Mesenchymal stem cell (in vitro differentiated cells and primary cell): ENCODE measurements at places on chromosomes 2 and 18.

DNA sequence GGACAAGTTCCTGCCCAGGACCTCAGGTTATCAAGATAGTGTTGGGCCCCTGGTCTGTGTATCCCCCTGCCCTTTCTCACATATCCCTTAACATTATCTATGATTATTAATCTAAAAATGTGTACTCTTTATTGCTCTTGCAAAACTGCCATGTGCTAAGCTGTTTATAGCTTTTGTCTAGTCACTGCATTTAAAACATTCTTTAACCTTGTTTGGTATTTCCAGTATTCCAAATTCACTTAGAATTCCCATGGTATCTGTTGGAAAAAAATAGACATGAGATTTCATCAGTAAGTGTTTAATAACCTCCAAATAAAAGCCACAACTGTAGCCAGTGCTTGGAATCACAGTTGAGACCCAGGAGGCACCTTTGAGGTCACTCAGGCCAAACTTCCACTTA lies 16.2 kb upstream of the GLS start:
- no peak for DNase-seq

DNA sequence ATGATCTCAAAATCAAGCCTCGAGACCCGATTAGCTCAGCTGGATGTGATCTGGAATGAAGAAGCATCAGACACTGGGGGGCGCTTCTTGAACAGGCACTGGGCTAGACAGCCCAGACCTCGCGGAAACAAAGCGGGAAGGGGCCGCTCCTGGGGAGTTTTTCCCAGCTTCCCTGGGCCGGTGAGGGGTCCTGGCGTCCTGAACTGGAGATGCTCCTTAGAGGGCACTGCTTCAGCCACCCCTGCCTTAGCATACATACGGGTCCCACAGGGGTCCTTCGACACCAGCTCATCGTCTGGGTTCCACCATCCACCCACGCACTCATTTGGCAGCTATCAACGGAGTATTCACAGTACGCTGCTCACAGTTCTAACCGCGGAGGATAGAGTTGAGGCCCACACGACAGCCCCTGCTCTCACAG lies 146.7 kb downstream of the TSN start:
- no peak for DNase-seq

DNA sequence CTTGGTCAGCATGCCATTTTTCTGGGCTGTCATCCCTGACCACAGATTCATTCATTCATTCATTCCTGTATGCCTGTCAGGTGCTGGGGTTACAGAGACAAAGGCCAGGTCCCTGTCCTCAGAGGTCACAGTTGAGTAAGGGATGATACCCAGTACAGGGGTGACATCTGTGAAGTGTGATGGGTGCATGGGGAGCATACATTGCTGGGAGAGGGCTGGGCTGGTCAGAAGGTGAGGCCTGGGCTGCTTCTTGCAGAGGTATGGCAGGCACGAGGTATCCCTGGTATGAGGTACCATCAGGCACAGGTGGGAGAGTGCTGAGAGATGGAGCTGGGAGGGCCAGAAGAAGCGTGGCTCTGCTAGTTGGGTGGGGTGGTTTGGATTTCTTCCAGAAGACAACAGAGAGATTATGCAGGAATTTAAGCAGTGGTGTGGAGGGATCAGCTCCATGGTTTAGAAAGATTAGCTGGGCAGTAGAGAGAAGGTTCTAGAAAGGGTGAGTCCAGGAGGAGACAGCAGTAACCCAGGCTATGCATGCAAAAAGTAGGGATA lies 181.9 kb upstream of the HAAO start:
- DNase-seq = no peak

- DNase-seq = peak; percentile 28
Measured at GRCh38 chr2:68726608-68727367, 7.8 kb upstream of the ARHGAP25 start.

GRCh38 chr2:197929008-197929885 lies 124.9 kb downstream of the PLCL1 start:
- no peak for DNase-seq

- no peak for DNase-seq
Measured at GRCh38 chr18:22564036-22564435, 146.3 kb upstream of the CTAGE1 start.

DNA sequence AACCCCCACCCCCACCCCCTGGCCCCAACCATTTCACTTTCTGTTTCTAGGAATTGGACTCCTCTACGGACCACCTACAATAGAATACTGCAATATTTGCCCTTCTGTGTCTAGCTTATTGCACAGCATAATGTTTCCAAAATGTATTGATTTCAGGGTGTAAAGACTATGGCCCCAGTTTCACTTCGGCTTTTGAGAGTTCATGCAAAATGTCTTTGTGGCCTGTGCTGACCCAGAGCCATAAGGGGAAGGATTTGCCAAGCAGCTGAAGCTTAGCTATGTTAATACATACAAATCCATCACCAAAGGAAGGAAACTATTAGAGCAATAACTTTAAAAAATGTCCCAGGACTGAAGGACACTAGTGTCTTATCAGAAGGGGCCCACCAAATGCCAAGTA lies 11.2 kb upstream of the ATP9B start:
- no peak for DNase-seq

GRCh38 chr18:75377926-75378325 lies 49.6 kb downstream of the SMIM21 start:
- DNase-seq = no peak

GRCh38 chr18:69528435-69528834 lies 127.7 kb downstream of the DOK6 start:
- DNase-seq = no peak

GRCh38 chr2:239997686-239998409 lies 27.3 kb downstream of the NDUFA10 start:
- no peak for DNase-seq

- peak; percentile 86 for DNase-seq
Measured at GRCh38 chr2:176491172-176491904, 222.1 kb downstream of the MTX2 start.
